Activated naive CD4-positive, alpha-beta T cell (primary cell): ENCODE measurements at places on chromosomes 6 and 20.
A peak's percentile ranks its signal among the peaks of the same experiment; 100 is the strongest.

- no peak for DNase-seq
Measured at GRCh38 chr20:6735942-6736845, 31.3 kb upstream of the BMP2 start.

DNA sequence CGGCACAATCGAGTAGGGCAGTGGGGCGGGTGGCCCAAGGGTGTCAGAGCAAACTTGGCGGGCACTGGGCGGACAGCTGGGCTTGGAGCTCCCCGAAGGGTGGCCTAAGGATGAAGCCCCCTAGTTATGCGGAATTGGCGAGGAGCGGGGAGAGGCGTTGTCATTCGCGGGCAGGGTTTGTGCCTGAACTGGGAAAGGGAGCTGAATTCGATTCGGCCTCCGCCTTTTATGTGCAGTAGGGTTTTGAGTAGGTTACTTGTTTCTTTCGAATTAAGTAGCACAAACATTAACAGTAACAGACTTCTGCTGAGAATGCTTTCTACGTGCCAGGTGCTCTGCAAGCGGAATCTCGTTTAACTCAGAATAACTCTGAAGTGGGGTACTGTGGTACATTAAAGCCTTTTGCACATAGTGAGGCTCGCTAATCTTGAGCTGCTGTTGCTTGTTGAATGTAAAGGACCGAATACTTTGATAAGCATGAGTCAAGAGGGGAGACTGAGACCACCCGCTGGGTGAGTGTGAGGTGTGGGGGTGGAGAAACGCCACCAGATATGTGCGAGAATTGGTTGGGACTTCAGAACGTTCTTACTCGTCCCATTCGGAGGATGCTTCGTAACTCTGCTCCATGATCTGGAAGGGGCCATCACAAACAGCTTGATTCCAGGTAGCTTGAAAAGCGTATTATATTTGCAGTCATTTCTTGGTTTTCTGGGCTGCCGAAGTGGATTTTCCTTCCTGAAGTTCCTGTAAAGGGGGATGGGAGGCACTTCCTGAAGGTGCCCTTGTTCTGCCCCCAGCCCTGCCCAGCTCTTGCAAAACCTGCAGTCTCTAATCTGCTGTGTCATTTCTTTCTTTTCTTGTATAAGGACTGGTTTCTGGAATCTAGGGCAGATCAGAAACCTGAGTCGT lies 833 bp downstream of the RAB5IF start:
- no peak for DNase-seq

- DNase-seq: peak; percentile 71
Measured at GRCh38 chr6:26103770-26104456, 16.7 kb downstream of the HFE start.

DNA sequence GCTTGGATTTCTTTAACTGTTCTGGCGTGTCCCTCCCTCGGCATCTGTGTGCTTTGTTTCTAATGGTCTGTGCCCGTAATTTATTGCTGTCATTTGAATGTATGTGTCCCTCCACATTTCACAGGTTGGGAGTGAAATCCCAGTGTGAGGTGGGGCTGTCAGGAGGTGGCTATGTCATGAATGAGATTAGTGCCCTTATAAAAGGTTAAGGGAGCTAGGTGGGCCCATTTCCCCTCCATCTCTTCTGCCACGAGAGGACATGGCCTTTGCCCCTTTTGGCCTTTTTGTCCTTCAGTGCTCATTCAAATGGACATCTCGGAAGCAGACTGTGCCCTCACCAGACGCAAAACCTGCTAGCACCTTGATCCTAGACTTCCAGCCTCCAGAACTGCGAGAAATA lies 96.3 kb downstream of the LAMP5 start:
- DNase-seq: no peak
